Stimulated activated naive B cell treated with anti-CD40 and anti-IgM and Interleukin-4, amounts not matched to agents 10 μg/mL and 1 μg/mL and 100 μg/mL, for 72 hours (primary cell): ENCODE measurements at places on chromosomes 13 and 19.

GRCh38 chr19:47437500-47437899 is 18.2 kb upstream of the MEIS3 start:
- no peak for DNase-seq

- no peak for DNase-seq
Measured at GRCh38 chr19:39183104-39183503, 13.7 kb upstream of the NCCRP1 start.

DNA sequence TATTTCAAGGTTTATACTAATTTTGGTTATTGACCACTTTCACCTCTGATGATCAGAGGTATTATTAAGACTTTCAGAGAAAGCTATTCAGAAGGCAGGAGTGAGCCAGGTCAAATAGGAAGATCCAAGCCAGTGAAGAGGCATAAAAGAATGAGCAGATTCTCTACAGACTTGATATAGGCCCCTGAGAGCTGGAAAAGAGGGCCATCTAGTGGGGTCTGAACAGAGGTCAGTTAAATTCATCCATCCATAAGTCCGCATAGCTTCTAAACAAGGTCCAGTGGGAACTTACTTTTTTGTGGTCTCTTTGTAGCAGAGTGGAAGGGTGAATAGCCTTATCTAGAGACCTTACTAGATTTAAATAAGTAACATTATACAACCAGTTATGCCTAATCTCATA is 126.6 kb upstream of the UFM1 start:
- DNase-seq: no peak

DNA sequence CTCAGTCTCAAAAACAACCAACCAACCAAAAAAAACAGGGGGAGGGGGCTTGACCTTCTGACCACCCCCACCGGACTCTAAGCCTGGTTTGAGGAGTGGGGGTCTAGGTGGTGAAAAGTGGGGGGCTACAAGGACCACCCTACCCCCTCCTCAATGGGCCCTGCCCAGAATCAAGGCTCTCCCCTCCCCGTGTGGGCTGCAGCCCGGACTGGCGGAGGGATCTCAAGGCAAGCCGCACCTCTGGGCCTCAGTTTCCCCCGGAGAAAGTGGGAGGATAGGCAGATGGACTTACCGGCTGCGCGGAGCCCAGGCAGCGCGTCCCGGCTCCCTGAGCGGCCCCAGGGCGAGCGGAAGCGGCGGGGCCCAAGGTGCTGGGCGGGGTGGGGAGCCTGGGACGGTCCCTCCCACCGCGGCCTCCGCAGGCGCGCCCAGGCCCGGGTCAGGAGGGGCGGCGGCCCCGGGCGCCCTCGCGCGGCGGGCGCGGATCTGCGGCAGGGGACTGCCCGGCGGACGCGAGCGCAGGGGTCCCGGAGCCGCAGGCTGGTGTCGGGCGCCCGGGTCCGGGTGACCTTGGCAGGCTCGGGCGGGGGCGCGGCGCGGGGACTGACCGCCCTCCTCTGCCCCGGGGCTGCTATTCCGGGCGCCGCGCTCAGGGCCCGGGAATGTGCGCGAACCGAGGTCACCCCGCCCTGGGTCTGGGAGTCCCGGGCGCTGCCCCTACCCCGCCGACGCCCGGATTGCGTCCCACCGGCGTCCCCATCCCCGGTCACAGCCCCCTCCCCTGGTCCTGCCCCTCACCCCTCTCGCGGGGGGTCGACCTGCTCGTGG is at the start of gene ADAMTSL5:
ADAMTSL5 (minus strand) TSS at position 349 of the 828 bp plus-strand sequence. CDS start 2,076 bp downstream, outside the sequence.
- no peak for DNase-seq

DNA sequence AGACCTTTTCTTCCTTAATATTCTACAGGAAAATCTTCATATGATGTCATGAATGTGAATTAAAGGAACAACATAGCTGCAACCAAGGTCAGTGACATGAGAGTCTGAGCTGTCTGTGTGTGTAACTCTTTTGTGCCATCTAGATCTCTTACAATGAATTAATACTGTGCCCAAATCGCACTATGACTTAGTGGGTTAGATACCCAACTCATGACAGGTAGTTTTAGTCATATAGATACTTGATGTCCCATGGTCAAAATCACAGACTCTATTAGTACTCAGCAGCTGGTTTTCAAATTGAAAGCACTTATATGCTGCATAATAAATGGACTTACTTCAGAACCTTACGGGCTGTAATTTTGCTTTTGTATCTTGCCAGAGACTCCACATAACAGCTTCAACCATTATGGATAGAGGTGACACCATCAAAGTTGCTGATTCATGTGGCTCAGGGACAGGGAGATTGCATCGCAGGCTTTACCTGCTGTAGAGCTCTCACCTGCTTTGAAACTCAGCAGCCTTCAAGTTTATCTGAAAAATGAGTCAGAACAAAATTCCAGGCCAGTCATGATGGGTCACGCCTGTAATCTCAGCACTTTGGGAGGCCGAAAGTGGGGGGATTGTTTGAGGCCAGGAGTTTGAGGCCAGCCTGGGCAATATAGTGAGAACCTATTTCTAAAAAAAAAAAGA is 12.3 kb upstream of the ZNF283 start:
- DNase-seq: no peak

DNA sequence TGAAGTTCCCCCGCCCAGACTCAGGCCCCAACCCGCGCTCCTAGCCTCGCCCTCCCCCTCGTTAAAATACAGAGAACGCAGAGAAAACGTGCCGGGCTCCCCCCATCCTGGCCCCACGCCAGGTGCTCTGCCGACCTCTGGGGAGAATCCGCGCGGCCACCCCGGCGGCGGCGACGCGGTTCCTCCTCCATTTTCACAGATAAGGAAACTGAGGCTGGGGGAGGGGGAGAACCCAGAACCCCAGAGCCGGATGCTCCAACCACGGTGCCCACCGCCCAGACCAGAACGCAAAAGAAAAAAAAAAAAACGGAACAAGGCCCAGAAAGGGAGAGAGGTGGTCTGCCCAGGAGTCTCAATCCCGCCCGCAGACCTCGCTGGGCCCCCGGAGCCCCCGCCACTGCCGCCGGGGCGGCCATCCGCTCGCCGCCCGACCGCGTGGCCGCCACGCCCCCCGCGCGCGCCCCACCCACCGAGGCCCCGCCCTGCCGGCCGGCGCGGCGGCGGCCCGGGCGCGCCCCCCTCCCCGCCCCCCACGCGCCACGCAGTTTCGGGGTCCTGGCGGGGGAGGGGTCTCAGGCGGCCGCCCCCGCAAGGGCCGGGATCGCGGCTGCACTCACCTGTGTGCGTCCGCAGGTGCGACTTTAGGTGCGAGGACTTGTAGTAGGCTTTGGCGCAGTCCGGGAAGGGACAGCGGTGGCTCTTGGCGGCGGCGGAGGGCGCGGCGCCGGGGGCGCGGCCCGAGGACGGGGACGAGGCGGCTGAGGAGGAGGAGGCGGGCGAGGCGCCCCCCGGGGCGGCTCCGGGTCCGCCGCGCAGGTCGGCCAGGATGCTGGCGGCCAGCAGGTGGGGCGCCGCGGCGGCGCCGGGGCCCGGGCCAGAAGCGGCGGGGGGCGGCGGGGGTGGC is 703 bp downstream of the KLF16 start:
- DNase-seq: no peak

DNA sequence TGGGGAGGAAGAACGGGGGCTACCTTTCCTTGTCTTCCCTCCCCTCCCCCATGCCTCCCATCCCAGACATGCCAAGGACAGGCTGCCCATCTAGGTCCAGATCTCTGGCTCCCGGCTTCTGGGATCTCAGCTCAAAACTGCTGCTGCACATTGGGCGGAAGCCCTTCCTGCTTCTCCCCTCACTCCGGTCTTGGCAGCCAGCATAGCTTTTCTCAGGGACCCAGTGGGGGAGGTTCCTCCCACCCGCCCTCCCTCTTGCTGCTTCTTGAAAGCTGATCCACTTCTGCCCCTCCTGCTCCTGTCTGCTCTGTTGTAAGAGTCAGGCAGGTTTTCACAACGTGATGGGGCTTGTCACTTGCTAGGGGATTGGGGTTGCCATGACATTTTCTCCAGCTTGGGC is 21.7 kb upstream of the RNF17 start:
- DNase-seq: no peak

DNA sequence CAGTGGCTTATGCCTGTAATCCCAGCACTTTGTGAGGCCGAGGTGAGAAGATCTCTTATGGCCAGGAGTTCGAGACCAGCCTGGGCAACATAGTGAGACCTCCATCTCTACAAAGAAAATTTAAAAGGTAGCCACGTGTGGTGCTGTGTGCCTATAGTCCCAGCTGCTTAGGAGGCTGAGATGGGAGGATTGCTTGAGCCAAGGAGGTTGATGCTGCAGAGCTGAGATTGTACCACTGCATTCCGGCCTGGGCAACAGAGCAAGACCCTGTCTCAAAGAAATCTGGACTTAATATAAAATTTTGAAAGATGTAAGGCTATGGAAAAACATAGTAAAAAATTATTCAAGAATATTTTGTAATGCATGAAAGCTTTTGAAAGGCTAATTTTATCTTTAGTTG is 65.3 kb upstream of the RNF113B start:
- DNase-seq: no peak

DNA sequence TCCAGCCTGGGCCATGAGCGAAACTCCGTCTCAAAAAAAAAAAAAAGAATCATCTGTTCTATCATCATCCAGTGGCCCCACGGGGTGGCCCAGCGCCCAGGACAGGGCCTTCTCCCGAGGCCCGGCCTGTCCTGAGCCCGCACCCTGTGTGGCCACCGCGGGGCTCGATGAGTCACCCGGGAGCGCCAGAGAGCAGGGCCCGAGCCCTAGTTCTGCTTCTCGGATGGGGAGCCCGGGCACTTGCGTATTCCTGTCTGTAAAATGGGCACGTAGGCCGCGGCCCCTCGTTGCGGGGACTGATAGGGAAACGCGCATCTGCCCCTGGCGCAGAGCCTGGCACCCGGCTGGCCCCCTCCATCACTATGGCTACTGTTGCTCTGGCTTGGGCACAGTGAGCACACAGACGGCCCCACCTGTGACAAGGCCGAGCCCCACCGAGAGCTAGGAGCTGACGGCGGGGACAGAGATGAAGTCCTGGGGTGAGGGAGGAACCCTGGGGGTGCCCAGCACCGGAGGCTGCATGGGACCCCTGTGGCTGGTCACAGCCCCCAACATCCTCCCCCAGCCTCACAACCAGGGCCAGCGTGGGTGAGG is 21.3 kb upstream of the UQCR11 start:
- no peak for DNase-seq

DNA sequence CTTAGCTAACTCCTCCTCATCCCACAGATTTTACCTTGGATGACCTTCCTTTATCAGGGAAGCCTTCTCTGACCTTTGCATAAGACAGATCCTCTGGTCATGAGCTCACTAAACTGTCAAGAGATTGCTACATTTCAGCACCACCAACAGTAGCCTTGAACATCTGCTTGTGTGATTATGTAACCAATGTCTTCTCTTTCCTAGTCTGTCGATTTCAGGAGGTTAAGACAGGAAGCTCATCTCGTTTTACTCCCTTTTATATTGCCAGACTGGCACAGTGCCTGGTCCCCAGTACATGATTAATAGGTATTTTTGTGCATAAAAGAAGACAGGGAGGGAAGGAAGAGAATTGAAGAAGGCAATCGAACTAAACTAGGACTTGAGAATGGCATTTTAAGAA is 1697.7 kb downstream of the EFNB2 start:
- no peak for DNase-seq

DNA sequence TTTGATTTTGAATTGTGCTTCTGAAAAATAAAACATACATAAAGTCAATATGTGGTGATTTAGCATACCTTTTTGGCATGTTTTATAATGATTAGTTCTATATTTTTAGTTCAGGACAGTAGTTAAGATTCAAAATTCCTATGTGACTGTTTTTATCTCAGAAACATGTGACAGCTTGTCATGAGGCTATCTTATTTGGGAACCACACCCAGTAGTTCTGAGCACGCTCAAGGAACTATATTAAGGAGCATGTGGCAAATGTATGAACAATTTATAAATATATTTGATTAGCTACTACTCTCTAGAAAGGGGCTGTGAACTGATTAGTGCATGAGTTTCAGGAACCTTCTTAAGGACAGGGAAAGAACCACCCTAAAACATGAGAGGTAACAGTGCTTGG is 38.8 kb downstream of the FGF9 start:
- DNase-seq: no peak

DNA sequence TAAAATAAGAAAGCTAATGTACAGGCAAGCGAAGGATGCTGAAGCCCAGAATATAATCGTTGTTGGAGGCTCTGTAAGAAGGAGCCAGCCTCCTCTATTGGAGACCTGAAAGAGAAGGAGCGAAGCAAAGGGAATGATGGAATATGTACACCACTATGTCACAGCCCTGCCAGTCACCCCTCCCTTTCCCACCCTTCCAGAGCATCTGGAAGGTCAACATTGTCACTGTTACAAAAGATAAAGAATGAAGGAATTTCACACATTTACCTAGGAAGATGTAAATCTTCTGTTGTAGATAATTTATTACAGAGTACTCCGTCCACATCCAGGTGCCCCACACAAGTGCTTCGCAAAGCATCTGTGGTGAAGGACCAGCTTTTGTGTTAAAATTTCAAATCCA is 39.7 kb upstream of the SACS start:
- DNase-seq: no peak

- DNase-seq: no peak
Measured at GRCh38 chr19:55672418-55672817, 2.6 kb upstream of the EPN1 start.

GRCh38 chr19:29662604-29663404 is 2.5 kb upstream of the PLEKHF1 start:
- no peak for DNase-seq

GRCh38 chr13:96958286-96958891 is 35.9 kb downstream of the OXGR1 start:
- DNase-seq: no peak

DNA sequence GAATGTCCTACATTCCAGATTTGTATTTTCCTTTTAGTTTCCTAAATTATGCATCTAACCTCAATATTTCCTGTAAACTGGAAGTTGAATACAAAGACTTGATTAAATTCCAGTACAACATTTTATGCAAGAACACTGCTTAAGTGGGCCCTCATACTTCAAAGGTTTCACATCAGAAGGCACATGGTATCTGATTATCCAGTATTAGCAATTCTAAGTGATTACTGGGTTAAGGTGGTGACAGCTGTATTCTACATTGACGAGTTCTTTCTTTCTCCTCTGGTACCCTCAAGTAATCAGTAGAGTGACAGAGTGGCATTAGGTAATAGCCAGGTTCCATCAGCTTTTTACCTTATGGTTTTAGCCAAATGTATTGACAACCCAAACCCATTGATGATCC is 18.3 kb downstream of the BIVM start:
- DNase-seq: no peak

GRCh38 chr19:39001041-39001440 is 25.5 kb upstream of the FBXO17 start:
- DNase-seq: no peak

- DNase-seq: no peak
Measured at GRCh38 chr13:69856331-69856730, 251.3 kb upstream of the ATXN8OS start.

DNA sequence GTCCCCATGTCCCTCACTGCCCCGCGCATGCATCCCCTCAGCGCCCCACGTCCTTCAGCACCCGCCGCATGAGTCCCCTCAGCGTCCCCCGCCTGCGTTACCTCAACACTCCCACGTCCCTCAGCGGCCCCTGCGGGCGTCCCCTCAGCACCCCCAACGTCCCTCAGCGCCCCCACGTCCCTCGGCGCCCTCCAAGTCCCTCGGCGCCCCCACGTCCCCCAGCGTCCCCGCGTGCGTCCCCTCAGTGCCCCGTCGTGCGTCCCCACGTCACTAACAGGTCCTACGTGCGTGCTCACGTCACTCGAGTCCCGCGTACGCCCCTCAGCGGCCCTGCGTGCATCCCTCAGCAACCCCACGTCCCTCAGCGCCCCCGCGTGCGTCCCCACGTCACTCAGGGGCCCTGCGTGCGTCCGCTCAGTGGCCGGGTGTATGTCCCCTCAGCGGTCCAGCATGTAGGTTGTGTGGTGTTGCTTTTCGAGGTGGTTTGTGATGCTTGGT is 19.5 kb upstream of the GAS6 start:
- DNase-seq: no peak

GRCh38 chr13:25701304-25701703 is 329.5 kb downstream of the ATP8A2 start:
- DNase-seq: no peak
